ENCODE measurements at places on chromosomes 3 and 15.

GRCh38 chr15:74390647-74391288 lies 23.3 kb upstream of the CYP11A1 start:
- no peak for DNase-seq

DNA sequence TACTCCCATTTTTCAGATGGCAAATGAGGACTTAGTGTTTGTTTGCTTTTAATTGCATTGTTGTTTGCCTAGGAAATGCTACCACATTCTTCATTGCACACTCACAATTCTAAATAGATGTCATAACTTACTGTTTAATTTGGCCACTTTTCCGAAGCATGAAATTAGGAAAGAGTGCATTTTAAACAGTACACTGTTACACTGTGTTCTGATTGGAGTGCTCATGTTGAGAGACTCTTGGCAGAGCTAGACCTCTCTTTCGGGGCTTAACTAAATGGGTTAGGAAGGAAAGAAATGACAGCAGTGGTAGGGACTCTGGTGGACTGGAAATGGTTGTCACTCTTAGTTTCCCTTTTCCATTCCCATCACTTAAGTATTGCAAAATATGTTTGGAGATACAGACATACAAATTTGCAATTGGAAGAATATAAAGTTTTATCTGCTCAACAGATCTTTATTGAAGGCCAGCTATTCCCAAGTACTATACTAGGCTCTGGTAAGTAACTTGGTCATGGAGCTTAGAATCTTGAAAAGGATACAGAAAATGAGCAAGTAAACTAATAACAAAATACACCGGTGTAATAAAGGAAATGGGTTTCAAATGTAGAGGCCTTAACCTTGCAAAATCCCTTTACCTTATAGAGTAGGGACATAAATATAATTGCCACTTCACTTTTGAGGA lies 90.2 kb downstream of the DCUN1D1 start:
- peak; percentile 96 for DNase-seq

- DNase-seq = no peak
Measured at GRCh38 chr3:128399221-128399915, 67.3 kb downstream of the DNAJB8 start.

- DNase-seq = no peak
Measured at GRCh38 chr3:145383416-145383815, 777.6 kb downstream of the PLOD2 start.

DNA sequence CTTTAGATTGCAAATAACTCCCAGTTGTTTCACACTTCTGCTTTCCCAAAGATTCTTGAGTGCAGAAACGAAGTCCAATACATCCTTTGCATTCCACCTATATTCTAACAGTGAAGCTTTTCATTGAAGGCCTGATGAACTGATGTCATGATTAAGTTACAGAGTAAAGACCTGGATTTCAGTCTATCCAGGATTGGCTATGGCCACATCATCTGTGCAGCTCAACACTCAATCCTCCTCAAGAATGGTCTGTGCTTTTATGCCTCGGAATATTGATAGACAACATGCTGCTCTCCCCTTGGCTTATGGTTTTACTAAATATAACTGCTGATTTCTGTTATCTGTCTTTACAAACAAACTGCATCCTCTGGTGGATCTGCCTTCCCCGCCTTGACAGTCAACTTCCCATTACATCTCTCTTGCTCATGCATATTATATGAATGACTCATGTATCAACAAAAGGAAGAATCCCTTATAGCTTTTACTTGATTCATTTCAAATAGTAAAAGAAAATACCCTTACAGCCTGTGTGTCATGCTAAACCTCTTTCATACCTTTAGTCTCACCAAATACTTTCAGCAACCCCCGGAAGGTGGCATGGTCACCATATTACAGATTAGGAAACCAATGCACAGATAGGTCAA lies 59.5 kb downstream of the SCN11A start:
- DNase-seq = no peak

- no peak for DNase-seq
Measured at GRCh38 chr3:160820022-160820421, 64.0 kb downstream of the PPM1L start.

DNA sequence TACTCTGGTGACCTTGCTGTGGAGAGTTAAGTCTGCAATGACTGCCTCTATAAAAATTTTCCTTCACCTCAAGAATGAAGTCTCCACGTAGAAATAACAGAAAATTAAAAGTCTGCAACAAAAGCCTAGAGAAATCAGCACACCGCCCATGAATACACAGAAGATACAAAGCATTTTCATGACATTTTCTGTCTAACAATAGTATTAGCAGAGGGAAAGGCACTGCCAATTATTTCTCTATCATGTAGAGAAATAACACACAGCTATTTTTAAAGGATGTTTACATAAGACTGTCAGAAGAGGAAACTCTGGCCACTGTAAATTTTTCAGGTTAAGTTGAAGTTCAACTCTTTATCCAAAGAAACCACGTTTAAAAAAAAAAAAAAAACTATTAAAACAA lies 80.8 kb downstream of the GSK3B start:
- DNase-seq = peak; percentile 19

- DNase-seq = no peak
Measured at GRCh38 chr15:25795061-25795460, 68.1 kb downstream of the ATP10A start.
